GM06990 (cell line): ENCODE measurements at places on chromosomes 4 and X.
A peak's percentile ranks its signal among the peaks of the same experiment; 100 is the strongest.

- no peak for DNase-seq
Measured at GRCh38 chr4:159104694-159105414, 2.0 kb downstream of the RAPGEF2 start.

DNA sequence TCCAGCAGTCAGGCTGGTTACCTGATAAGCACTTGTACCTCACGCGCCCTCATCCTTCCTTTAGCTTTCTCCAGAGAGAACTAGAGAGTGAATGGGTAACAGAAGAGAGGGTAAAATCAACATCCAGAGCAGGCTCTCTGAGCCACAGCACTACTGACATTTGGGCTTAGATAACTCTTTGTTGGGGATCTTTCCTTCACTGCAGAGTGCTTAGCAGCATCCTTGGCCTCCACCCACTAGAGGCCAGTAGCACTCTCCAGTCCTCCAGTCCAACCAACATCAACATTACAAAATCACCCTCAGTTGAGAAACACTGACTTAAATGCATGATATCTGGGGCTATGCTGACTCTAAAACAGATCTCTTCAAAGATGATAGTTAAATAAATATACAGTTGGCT is 220.7 kb downstream of the TACR3 start:
- DNase-seq: no peak

DNA sequence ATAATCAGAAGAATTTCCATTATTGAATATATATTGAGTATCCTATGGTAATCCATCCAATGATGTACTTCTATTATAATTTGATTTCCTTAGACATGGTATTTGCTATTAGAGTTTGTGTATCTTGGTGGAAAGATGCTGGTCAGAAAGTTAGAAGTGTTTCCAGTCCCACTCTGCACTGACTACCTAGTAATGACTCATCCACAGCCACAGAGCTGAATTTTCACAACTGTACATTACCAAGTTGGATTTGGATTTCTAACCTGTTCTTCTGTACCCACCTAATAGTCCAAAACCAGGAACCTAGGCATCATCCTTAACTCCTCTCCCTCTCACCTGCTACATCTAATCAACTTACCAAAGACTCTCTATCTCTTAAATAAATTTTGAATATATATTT is 145.4 kb downstream of the REELD1 start:
- no peak for DNase-seq

DNA sequence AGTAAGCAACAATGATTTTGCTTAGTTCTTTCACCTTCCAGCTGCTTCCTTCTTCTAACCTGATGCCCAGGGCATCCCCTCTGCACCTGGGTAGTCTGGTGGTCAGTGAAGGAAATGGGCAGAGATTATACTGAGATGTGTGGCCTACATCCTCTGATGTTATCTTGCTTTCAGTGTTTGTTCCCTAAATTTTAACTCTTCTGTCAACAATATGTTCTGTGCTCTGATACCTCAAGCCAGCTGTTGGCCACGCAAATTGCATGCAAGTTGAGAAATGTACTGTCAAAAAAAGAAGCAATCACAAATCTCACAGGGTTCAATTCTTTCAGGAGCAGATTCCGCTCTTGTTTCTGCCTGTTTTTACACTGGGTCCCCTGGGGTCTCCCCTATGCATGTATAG is 73.8 kb downstream of the FBXW7 start:
- DNase-seq: peak; percentile 59

DNA sequence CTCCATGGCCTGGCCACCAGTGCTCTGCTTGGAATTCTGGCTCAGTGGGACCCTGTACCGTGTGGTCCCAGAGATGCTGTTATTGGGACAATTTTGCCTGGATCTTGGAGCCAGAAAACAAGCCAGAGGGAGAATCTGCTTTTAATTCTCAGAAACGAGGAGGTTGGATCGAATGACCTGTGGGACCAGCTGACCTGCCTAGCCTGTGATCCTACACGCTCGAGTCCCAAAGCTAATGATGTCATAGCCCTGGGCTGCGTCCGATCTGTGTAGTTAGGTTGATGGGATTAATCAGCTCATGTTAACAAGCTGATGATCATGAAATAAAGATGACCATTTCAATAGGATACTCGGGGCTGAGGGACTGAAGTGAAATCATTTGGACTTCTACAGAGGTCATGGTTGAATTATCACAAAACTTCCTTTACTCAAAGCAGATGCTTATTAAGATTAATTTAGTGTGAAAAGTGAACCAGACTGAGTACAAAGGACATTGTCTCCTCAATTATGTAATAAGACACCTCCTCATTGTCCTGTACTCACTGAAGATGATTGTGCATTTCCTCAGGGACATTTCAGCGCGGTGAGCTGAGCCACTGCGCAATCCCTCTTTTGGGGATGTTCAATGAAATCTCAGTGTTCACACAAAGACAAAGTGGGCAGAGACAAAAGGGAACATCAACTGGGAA is 51.9 kb upstream of the STX18 start:
- DNase-seq: no peak

- DNase-seq: no peak
Measured at GRCh38 chr4:165433529-165433928, 54.7 kb downstream of the CPE start.

DNA sequence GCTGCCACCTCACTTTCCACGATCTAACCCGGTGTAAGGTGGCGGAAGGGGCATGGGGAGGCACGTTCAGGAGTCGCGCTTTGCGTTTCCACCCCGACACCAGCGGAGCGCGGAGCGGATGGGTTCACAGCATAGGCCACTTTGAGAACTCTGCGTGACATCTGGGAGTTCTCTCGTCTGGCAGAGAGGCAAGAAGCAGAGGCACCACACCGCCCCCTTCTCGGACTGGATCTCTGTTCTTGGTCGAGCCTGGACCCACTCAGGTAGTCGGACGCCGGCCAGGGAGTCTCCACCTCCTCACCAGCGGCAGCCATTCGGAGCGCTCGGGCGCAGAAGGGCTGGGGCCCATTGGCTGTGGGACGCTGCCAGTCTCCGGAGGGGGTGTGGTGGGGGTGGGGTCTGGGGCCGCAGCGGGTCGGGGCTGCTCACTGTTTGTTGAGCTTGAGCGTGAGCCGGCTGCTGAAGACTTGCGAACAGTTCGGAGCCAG is at the start of gene DACH2:
Gene DACH2, plus strand, starts transcription at position 428 of the 488 bp plus-strand sequence.
- DNase-seq: peak; percentile 32

- no peak for DNase-seq
Measured at GRCh38 chrX:21529771-21530170, 128.4 kb downstream of the KLHL34 start.

DNA sequence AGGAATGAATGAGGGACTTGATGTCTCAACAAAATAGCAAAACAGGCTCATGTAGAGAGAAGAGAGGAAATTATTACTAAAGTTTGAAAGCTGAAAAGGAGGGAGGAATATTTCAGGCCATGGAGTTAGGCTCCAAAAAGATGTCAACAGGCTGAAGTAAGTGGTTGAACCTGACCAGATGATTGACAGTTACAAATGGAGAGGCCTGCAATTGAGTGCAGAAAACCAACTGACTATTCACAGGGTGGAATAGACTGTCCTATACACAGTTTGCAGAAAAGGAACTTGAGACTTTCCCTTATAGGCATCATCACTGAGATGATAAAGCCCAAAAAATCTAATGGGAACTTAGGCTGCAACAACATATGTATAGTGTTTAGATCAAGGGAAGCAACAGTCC is 233.3 kb downstream of the AR start:
- no peak for DNase-seq

DNA sequence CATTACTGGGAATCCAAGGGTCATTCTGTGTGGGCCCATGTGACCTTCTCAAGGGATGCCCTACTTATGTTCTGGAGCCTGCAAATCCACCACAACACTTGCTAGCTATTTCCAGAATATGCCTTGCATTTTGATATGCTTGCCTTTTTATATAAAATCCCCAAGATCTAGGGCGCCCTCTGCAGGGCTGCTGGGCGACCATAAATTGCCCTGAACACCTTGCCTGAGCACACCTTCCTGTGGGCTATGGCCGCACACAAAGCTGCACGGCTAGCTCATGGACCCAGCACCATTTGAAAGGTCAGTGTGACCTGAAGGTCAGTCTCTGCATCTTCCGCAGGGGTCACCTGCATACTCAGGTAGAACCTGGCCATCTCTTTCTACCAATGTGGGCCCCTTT is 311.7 kb downstream of the NLGN4X start:
- DNase-seq: no peak

DNA sequence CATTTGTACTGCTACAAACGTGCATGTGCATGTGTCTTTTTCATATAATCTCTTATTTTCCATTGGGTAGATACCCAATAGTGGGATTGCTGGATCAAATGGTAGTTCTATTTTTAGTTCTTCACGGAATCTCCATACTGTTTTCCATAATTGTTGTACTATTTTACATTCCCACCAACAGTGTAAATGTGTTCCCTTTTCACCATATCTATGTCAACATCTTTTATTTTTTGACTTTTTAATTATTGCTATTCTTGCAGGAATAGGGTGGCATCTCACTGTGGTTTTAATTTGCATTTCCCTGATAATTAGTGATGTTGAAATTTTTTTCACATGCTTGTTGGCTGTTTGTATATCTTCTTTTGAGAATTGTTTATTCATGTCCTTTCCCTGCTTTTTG is 59.3 kb upstream of the PACRGL start:
- DNase-seq: no peak

DNA sequence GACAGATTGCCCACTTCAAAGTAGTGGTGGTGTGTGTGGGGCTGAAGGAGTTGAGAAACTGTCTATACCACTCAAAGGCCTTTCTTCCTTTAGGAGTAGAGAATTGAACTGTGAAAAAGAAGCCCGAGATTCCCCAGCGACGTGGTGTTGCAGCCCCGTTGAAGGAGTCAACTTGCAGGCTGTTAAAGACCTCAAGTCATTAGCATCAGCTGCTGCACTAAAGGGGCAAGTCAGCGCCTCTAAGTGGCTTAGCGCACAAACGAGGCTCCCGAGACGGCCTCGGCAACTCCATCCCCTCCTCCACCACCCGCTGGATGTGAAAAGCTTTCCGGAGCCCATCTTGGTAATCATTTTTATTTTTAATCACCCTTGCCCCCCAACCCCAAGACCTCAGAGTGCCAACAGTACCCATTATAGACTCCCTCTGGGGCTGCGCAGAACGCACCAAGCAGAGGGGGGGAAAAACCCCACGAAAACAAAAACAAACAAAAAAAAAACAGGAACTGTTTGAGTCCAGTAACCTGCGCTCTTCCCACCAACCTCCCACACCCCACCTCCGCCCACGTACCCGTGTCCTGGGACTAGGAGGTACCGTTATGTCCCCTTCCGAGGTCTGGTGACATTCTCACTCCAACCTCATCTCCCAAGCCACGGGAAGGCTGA is 913 bp upstream of the PRDM8 start:
- no peak for DNase-seq

DNA sequence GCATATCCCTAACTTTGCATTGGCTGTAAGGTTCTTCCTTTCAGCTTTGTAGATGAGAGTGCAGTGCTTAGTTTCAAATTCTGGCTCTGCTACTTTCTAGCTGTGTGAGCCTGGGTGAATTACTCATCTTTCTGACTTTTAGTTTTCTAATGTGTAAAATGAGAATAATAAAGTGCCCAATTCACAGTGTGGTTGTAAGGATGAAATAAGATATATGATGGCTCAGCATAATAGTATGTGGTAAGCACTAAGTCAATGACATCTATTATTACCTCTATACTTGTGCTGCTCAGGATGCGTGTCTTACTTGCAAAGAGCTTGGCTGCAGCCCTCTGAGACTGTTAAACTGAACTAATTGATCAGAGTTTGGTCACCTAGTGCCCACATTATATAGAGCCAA is 30.6 kb upstream of the ETNPPL start:
- DNase-seq: no peak

DNA sequence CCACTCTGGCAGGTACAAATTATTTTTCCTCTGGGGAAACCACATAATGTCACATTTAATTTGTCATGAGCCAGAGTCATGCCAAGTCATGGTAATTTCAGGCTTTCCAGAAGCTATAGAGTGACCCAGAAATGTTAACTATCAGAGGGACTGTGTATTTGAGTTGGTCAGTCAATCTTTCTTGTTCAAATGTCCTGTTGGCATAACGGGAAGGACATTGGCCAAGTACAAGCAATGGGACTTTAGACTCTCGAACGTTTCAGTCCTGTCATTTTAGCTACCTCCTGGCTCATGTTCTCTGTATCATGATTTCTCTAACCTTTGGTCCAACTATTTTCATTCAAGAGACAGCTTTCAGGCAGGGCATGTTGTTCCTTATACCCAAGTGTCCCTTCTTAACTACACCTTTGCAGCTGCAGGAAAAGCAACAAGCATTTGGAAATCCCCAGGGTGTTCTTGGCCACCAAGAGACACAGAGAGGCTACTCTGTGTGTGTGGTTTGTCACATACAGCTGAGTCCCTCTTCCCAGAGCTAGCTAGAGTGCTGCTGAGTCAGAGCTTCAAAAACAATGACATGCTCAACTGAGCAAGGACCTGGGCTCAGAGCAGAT is 142.6 kb downstream of the EGF start:
- peak; percentile 33 for DNase-seq

GRCh38 chrX:44747969-44748368 is 95.9 kb upstream of the DUSP21 start:
- DNase-seq: no peak

- no peak for DNase-seq
Measured at GRCh38 chr4:146585761-146586333, 52.8 kb upstream of the POU4F2 start.

DNA sequence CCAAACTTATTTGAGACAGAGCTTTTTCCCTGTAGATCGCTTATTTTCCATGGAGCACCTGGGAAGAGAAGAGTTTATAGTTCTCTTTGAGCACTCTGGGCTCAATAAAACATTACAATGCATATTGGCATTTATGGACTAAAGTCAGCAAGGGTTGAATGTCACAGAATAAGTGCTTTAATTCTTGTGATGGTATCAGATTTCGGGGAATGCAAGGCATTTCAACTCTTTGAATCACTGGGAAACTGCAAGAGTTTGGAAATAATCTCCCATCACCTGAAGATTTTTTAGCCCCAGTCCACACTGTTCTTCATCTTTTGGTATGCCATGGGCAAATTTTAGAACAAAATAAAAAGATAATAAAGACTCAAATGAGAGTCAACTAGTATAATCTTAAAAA is 111.5 kb upstream of the WDFY3 start:
- no peak for DNase-seq

GRCh38 chrX:102976793-102977495 is 39.9 kb downstream of the RAB40AL start:
- no peak for DNase-seq

DNA sequence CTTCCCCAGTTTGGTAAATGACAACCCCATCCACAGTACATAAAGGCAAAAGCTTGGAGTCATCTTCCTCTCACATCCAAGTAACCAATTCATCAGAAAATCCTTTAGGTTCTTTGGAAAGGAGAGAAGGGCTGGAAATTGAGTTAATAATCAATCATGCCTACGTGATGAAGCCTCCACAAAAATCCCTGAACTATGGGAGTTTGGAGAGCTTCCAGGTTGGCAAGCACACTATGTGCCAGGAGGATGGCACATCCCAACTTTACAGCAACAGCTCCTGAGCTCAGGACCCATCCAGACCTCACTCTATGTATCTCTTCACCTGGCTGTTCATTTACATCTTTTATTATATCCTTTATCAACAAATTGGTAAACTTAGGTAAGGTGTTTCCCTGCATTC is 98.9 kb downstream of the IQCM start:
- no peak for DNase-seq
